ENCODE measurements at places on chromosomes 3 and 15. TPM values are rescaled to one million over a fixed set of nuclear protein-coding genes. Genes with fewer than 3 reads are reported as not detected.

SNX33 gene
- total RNA-seq, result 36.8 TPM

ATP2C1 gene
- 20.5 TPM for total RNA-seq

CPNE9 gene
- not detected for total RNA-seq

SV2B gene
- 0.45 TPM for total RNA-seq

PLCL2 gene
- total RNA-seq, result 2.9 TPM

FBXL2 gene
- total RNA-seq, result 15.2 TPM

ACSBG1 gene
- not detected for total RNA-seq

NAALADL2 gene
- 1.7 TPM for total RNA-seq

CORO2B gene
- total RNA-seq, result 0.89 TPM

- peaks cover 77% of the 10 kb centered on the region for H3K4me1 ChIP-seq
- no peak overlapping the region for H3K4me3 ChIP-seq
- no peaks in the 10 kb centered on the region for H3K27me3 ChIP-seq
- DNase-seq, result no peak
- peaks cover 54% of the 10 kb centered on the region for H3K36me3 ChIP-seq
- H3K27ac ChIP-seq, result no peak overlapping the region
Measured at GRCh38 chr15:58921267-58921790, 12.2 kb downstream of the SLTM start.

DNA sequence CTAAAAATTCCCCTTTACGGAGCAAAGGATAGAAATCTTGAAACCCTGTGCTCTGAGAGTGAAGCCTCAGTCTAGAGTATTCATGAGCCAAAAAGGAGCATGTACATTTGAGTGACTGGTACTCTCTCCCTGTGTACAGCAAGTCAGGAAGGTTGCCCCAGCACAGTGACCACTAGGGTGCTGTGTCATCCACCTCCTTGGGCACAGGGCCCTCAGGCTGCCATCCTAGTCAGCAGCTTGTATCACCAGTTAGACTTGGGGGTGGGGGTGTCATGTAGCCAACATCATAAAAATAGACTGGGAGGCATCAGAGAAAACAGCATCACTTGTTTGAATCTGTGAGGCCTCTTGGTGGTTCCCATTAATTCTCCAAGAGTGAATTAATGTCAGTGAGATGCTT lies 12.0 kb downstream of the NME9 start:
- H3K27me3 ChIP-seq, result no peaks in the 10 kb centered on the region
- H3K27ac ChIP-seq, result no peak overlapping the region
- no peak overlapping the region for H3K4me3 ChIP-seq
- no peaks in the 10 kb centered on the region for H3K36me3 ChIP-seq
- no peak for DNase-seq

- H3K27me3 ChIP-seq, result no peaks in the 10 kb centered on the region
- no peak overlapping the region for H3K27ac ChIP-seq
- DNase-seq, result peak; percentile 2
- no peaks in the 10 kb centered on the region for H3K4me1 ChIP-seq
- no peaks in the 10 kb centered on the region for H3K36me3 ChIP-seq
- no peak overlapping the region for H3K4me3 ChIP-seq
Measured at GRCh38 chr3:118436697-118437262, 597.9 kb downstream of the IGSF11 start.

DNA sequence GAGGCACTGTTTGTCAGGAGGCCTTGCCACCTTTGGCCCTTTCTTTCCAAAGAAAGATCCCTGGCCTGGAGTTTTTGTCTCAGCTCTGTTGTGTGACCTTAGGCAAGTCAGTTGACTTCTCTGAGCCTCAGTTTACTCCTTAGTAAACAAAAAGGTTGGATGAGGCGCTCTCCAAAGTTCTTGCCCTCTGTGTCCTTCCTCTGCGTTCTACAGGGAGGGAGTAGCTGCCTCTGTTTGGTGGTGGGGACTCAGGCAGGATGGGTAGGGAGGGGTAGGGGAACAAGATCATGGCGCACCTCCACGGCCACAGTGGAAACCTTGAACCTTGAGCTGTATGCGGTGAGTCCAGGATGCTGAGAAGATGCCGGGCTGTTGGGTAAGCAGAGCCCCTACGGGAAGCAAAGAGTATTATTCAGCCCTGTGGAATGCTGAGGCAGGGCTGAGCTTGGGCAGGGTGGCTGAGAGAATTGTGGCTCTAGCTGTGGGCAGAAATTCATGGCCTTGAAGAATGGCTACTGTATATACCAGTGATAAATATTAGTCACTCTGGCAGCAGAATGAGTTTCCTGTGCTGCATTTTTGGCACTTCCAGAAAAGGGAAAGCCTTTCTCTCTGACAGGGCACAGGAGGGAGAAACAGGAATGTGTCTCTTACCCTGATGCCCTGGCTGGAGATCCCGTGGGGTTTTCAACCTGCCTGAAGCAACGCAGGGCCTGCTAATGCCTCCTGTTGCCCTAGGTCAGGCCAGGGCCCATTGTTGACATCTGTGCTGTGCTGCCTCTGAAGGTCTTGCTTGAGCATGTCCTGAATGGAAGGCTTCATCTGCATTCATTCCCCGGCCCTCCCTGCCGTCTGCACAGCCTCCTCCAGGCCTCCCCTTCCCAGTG lies 39.9 kb downstream of the SMAD3 start:
- H3K27me3 ChIP-seq, result no peaks in the 10 kb centered on the region
- no peaks in the 10 kb centered on the region for H3K36me3 ChIP-seq
- peak; percentile 57 for DNase-seq
- H3K4me1 ChIP-seq, result peaks cover 72% of the 10 kb centered on the region
- no peak overlapping the region for H3K4me3 ChIP-seq

- H3K36me3 ChIP-seq, result no peaks in the 10 kb centered on the region
- H3K4me1 ChIP-seq, result peaks cover 1% of the 10 kb centered on the region
- H3K27ac ChIP-seq, result no peak overlapping the region
- no peaks in the 10 kb centered on the region for H3K27me3 ChIP-seq
Measured at GRCh38 chr3:54994111-54994513, 66.3 kb upstream of the LRTM1 start.

DNA sequence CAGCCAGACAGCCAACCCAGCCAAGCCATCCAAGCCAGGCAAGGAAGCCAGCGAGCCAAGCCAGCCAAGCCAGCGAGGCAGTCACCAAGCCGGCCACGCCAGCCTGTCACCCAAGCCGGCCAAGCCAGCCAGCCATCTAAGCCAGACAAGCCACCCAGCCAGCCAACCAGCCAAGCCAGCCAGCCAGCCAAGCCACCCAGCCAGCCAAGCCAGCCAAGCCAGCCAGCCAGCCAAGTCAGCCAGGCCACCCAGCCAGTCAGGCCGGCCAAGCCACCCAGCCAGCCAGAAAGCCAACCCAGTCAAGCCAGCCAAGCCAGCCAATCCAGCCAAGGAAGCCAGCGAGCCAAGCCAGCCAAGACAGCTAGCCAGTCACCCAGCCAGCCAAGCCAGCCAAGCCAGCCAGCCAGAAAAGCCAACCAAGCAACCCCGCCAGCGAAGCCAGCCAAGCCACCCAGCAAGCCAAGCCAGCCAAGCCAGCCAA lies 201.2 kb downstream of the GOLGA6L6 start:
- no peaks in the 10 kb centered on the region for H3K36me3 ChIP-seq
- H3K27me3 ChIP-seq, result no peaks in the 10 kb centered on the region
- DNase-seq, result peak; percentile 51

DNA sequence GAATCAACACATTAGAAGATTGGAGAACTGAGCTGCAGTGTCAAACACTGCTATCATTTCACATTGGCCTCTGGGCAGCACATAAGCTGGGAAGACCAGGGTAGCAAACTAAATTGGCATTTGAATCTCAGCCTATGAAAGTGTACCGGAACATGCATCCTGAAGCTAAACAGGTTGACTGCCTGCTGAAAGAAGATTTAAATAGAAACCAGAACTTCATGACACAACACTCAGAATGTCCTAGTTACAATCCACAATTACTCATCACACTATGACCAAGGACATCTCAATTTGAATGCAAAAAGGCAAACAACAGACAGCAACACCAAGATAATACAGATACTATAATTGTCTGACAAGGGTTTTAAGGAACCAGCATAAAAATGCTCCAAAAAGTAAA lies 26.2 kb downstream of the TM2D3 start:
- H3K27ac ChIP-seq, result no peak overlapping the region
- H3K4me3 ChIP-seq, result no peak overlapping the region
- H3K36me3 ChIP-seq, result peaks cover 6% of the 10 kb centered on the region
- no peaks in the 10 kb centered on the region for H3K27me3 ChIP-seq

GRCh38 chr3:182683453-182683852 lies 109.9 kb upstream of the ATP11B start:
- DNase-seq, result peak; percentile 77
- no peaks in the 10 kb centered on the region for H3K36me3 ChIP-seq
- no peaks in the 10 kb centered on the region for H3K27me3 ChIP-seq
- peak overlapping the region; percentile 79 for H3K27ac ChIP-seq

GRCh38 chr3:149273096-149273751 lies 51.6 kb upstream of the CP start:
- no peaks in the 10 kb centered on the region for H3K36me3 ChIP-seq
- H3K4me1 ChIP-seq, result peaks cover 7% of the 10 kb centered on the region
- no peak overlapping the region for H3K4me3 ChIP-seq
- H3K27me3 ChIP-seq, result no peaks in the 10 kb centered on the region
- no peak overlapping the region for H3K27ac ChIP-seq
- DNase-seq, result peak; percentile 91

DNA sequence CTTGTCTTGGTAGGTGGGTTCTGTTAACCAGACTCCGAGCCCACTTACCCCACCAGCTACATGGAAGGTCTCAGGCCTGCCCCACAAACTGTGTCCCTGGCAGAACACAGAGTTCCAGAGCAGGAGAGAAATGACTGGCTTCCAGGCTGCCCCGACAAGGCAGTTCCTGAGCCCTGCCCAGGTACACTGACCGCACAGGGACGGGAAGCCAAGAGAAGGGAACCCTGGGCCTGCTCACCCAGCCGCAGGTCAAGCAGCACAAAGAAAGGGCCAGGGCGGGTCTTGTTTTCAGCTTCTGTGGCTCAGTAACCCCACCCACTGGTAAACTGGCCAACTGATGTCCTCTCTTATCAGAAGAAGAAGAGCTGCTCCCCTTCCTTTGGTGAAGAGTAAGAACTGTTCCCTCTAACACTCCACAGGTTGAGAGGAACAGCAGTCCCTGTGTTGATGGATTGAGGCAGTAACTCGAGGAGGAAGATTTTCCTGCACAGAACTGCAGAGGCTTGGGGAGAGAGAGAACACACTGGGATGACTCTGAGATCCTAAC lies 68.4 kb downstream of the CRTC3 start:
- peaks cover 49% of the 10 kb centered on the region for H3K4me1 ChIP-seq
- no peak overlapping the region for H3K4me3 ChIP-seq
- no peaks in the 10 kb centered on the region for H3K27me3 ChIP-seq
- H3K36me3 ChIP-seq, result peaks cover 24% of the 10 kb centered on the region
- DNase-seq, result peak; percentile 79
- H3K27ac ChIP-seq, result peak overlapping the region; percentile 86

DNA sequence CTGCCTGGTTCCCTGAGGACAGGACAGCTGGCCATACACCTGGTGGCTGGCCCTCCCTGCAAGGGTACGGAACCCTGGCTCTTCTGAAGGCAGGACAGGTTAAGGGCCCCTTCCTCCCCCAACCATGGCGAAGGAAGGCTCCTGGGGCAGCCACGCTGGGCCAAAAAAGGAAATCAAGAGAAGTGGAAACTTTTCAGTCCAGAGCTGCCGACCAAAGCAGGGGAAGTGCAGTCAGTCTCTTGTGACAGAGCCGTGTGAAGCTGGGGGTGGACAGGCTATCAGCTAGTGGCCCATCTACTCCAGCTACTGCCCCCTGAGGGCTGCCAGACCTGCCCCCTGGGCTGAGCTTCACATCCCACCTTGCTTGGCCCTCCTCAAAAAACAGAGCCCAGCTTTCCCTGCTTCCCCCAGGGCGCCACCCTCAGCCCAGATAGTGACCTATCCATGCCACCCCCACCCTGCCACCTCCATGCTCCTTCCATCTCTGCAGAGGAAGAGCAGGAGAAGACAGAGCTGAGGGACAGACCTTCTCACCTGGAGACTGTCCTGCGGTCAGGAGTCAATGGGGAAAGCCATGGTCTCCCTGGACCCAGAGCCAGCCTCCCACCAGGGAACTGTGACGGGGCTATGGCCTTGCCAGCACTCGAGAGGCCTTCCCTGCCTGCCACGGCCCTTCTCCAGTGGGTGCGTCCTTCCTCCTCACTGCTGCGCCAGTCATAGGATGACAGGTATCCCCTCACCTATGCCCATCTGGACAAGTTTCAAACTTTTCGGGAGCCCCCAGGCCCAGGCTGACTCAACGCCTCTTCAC lies 4.6 kb downstream of the SEMA7A start:
- H3K4me3 ChIP-seq, result no peak overlapping the region
- peaks cover 46% of the 10 kb centered on the region for H3K27me3 ChIP-seq
- H3K4me1 ChIP-seq, result peaks cover 17% of the 10 kb centered on the region
- DNase-seq, result no peak

GRCh38 chr15:92653836-92654539 lies 1.6 kb downstream of the FAM174B start:
- H3K27me3 ChIP-seq, result peaks cover 8% of the 10 kb centered on the region
- H3K36me3 ChIP-seq, result peaks cover 6% of the 10 kb centered on the region
- DNase-seq, result peak; percentile 80
- peaks cover 75% of the 10 kb centered on the region for H3K4me1 ChIP-seq

GRCh38 chr3:86595696-86596095 lies 395.3 kb downstream of the VGLL3 start:
- no peaks in the 10 kb centered on the region for H3K4me1 ChIP-seq
- no peak overlapping the region for H3K27ac ChIP-seq
- no peaks in the 10 kb centered on the region for H3K27me3 ChIP-seq
- DNase-seq, result no peak

DNA sequence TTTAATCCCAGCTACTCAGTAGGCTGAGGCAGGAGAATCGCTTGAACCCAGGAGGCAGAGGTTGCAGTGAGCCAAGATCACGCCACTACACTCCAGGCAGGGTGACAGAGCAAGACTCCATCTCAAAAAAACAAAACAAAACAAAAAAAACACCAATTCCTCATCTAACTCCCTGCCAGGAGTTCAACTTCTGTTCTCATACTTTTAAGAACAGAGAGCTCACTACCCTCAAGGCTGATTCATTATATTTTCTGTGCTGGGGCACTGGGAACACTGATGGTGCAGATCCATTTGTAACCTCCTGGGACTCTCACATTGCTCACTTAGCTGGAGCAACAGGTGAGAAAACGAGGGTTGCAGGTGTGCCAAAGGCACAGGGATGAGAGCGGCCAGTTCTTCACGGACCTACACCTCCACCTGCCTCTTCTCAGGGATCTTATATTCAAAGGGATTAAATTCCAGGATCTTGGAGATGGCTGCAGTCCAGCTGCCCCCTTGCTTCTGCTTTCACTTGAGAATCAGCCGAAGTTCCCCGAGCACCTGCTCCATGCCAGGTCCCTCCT lies 12.3 kb upstream of the CSK start:
- H3K4me3 ChIP-seq, result no peak overlapping the region
- no peak overlapping the region for H3K27ac ChIP-seq
- DNase-seq, result no peak
- no peaks in the 10 kb centered on the region for H3K4me1 ChIP-seq

- no peak for DNase-seq
- H3K27ac ChIP-seq, result no peak overlapping the region
- H3K4me1 ChIP-seq, result peaks cover 8% of the 10 kb centered on the region
- no peaks in the 10 kb centered on the region for H3K36me3 ChIP-seq
- H3K27me3 ChIP-seq, result no peaks in the 10 kb centered on the region
Measured at GRCh38 chr15:35067496-35068347, 17.4 kb downstream of the NANOGP8 start.

DNA sequence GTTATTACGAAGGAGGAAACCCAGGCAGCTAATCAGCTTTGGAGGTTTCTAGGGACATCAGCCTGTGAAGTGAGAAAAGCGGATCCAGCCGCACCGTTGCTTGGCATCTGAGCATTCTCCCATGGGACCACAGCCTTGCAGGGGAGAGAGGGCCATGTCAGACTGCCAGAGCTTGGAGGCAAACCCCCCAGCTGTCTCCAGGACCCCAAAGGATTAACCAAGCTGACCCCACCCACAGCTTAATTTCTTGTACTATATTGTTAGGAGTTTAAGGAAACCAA lies 5.1 kb downstream of the IGDCC3 start:
- H3K27ac ChIP-seq, result no peak overlapping the region
- H3K4me3 ChIP-seq, result no peak overlapping the region
- peaks cover 15% of the 10 kb centered on the region for H3K4me1 ChIP-seq
- H3K36me3 ChIP-seq, result no peaks in the 10 kb centered on the region
